ENCODE measurements at places on chromosomes 1 and 21.

GRCh38 chr1:71770121-71770520 is 512.2 kb downstream of the NEGR1 start:
- no peak for DNase-seq

GRCh38 chr1:74858136-74858535 is 125.2 kb downstream of the TYW3 start:
- no peak for DNase-seq

- DNase-seq = no peak
These were observed 61.0 kb downstream of the RUNX1 start for GRCh38 chr21:34988139-34988538.

- no peak for DNase-seq
These were observed 573 bp upstream of the PEX19 start for GRCh38 chr1:160285506-160285905.
